Panc1 (cell line): ENCODE measurements at places on chromosomes 2 and 18. TPM values are rescaled to one million over a fixed set of nuclear protein-coding genes. Genes with fewer than 3 reads are reported as not detected.

CHN1 gene
- total RNA-seq = 20.8 TPM

STK36 gene
- 48.6 TPM for total RNA-seq

DAW1 gene
- 0.26 TPM for total RNA-seq

NXPH2 gene
- 5.4 TPM for total RNA-seq

IL1R2 gene
- total RNA-seq = 0.15 TPM

TMEM237 gene
- 30.6 TPM for total RNA-seq

DPP4 gene
- 0.23 TPM for total RNA-seq

MBOAT2 gene
- total RNA-seq = 34.8 TPM

FBXO48 gene
- total RNA-seq = 0.74 TPM

L3MBTL4 gene
- 0.87 TPM for total RNA-seq

KLHL14 gene
- 6.7 TPM for total RNA-seq
